ENCODE measurements at places on chromosomes 12 and 14.

GRCh38 chr12:90909069-90909770, 45.8 kb downstream of the CCER1 start:
- DNase-seq: no peak

DNA sequence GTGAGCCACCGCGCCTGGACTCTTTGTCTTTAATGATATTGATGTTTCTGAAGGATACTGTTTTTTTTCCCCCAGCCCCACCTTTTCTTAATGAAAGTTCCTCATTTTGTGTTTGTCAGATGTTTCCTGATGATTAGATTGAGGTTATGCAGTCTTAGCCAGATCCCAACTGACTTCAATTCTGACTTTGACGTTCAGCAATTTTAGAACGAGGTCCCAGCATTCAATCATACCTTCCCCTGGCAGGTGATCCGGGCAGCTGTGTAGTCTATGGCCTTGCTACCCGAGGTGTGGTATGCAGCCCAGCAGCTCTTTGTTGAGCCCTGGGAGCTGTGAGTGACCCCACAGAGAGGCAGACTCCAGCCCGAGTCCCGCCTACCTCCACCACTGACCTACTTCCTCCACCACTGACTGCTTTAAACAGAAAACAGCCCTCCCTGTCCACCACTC, 82.7 kb downstream of the LGMN start:
- no peak for DNase-seq

- peak; percentile 70 for DNase-seq
Measured at GRCh38 chr12:2384533-2385351, 332.0 kb downstream of the CACNA1C start.

DNA sequence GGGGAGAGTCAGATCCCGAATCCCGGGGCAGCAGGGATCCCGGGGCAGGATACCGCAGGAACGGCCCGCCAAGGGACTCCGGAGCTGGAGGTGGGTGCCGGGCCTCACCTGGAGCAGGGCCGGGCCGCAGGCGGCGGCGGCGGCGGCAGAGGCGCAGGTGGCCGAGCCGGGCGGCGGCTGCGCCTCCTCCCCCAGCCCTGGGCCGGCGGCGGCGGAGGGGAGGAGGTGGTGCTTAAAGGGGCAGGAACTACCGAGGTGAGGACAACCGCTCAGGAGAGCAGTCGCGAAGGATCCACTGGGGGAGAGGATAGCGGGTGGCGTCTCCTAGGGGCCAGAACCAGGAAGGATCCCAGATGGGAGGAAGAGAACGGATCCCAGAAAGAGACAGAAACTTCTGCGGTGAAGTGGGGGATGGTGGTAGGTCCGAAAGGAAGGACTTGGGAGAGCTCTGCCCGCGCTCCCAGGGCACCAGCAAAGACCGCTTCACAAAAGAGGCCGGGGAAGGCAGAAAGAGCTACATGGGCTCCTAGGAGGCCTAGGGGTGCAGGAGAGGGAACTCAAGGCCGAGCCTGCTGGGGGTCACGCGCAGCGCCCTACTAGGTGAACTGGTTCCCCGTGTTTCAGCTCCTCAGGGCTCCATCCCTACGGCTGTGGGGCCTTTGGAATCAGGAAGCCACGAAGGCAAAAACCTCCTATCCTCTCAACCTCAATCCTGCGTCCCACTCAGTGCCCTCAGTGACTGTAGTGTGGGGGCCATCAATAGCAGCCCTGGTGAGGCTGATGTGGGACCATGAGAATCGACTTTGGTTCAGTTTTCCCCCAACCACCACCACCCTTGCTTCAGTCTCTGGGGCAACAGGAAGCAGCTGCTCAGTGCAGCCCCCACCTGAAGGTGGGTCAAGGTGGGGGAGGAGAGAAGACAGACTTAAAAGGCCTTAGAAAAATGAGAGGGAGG, 5.0 kb upstream of the BAZ2A start:
- DNase-seq: peak; percentile 82

GRCh38 chr12:91687052-91688017, 458.3 kb downstream of the BTG1 start:
- DNase-seq: no peak

- no peak for DNase-seq
Measured at GRCh38 chr12:25295361-25295760, 44.6 kb upstream of the KRAS start.

DNA sequence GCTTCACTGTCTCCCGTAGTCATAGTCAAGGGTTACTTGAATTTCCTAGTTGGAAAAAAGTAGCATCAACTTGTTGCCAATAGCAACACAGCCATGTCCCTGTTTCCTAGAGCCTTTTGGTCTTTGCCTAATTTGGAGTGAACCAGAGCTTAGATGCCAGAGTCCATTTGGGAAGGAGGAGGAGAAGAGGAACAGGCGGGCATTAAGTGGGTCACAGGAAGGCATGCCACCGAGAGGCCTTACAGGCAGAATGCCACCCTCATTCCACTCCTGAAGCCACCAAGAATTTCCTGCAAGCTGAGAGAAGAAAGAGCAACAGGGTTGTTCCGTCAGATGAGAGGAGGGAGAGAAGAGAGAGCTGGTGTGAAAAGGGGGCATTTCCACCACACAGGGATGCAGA, 339.5 kb downstream of the DPF3 start:
- no peak for DNase-seq

- no peak for DNase-seq
Measured at GRCh38 chr14:86675059-86675458, 1145.1 kb downstream of the FLRT2 start.

DNA sequence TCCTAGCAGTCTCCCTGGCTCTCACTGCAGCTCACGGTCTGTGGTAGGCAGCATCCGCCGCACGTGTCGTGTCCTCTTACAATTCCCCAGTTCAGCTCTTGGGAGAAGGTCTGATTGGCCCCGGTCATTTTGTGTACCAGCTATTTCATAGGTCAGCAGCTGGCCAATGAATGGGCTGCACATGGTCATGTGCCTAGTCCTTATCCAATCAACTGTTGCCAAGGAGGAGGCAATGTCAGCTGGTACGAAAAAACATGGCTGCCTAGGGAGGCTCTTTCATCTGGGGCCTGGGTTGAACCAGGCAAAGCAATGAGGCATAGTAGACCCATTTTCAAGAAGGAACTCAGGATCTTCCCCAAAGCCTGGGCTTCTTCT, 46.1 kb downstream of the RNFT2 start:
- DNase-seq: no peak

DNA sequence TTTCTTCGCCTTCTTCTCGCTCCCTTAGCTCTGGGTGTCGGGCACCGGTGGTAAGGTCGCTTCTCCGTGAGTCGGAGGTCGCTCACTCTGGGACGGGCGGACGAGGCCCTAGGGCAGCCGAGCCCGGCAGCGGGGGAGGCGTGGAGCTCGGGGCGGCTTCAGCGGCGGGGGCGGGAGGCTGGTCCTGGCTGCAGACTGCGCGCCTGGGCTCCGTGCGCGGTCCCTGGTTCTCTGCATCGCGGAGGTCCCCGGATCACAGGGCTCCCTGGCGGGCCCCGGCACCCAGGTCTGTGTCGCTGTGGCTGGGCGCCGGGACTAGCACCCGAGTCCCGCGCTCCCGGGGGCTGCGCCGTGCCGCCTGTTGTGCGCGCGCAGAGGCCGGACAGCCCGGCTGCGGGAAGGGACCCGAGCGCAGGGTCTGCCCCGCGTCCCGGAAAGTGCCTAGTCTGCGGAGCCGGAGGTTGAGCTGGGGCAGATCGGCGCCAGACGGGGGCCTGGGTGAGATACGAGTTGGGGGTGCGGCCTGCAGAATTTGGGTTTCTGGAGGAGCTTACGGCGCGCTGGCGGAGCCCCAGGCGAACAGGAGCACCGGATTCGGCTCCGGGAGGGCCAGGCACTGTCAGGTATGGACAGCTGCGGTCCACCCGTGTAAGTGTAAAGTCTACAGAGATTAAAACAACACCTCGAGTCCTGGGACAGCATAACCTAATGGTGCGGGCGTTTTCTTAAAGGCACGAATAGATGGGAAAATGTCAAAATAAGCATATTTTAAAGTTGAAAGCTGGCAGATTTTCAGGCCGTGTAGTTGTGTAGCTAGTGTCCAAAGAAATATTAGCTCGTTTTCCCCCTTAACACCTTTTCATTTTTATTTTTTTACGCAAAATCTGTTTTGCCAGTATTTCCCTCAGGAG, 713 bp downstream of the FRMD6 start:
- DNase-seq: no peak

GRCh38 chr12:121613462-121613861, 12.9 kb upstream of the ORAI1 start:
- no peak for DNase-seq

GRCh38 chr14:56322531-56322930, 204.3 kb downstream of the PELI2 start:
- no peak for DNase-seq

GRCh38 chr14:103923863-103924262, 4.4 kb upstream of the TDRD9 start:
- no peak for DNase-seq
